ENCODE measurements at places on chromosomes 13 and 19. TPM values are rescaled to one million over a fixed set of nuclear protein-coding genes. Genes with fewer than 3 reads are reported as not detected.

ZFP28 gene
- 10.5 TPM for total RNA-seq

VSTM1 gene
- not detected for total RNA-seq

ZNF880 gene
- 28.4 TPM for total RNA-seq

KIR2DL1 gene
- not detected for total RNA-seq

LMTK3 gene
- total RNA-seq, result 0.37 TPM

UBE2L5 gene
- total RNA-seq, result not detected

APOC1 gene
- 1.4 TPM for total RNA-seq

KANK3 gene
- total RNA-seq, result 0.33 TPM

PPM1N gene
- 2.3 TPM for total RNA-seq

All from uterine smooth muscle cell (primary cell).